ENCODE measurements at places on chromosomes 1 and 21. TPM values are rescaled to one million over a fixed set of nuclear protein-coding genes. Genes with fewer than 3 reads are reported as not detected.
A peak's percentile ranks its signal among the peaks of the same experiment; 100 is the strongest.

Gene THRAP3
- 164 TPM for total RNA-seq

Gene CBR3
- total RNA-seq = 25.8 TPM

Gene SPRR2B
- total RNA-seq = not detected

Gene GOLT1A
- total RNA-seq = 0.21 TPM

Gene SLC9C2
- total RNA-seq = not detected

Gene CHRNB2
- total RNA-seq = not detected

Gene ANKRD35
- 0.23 TPM for total RNA-seq

Gene SPRR1B
- total RNA-seq = not detected

- DNase-seq = no peak
- peaks cover 21% of the 10 kb centered on the region for H3K27me3 ChIP-seq
- no peak overlapping the region for H3K4me3 ChIP-seq
- no peaks in the 10 kb centered on the region for H3K36me3 ChIP-seq
- H3K27ac ChIP-seq = no peak overlapping the region
These were observed 89.6 kb downstream of the CCDC185 start for GRCh38 chr1:223482766-223483165.

GRCh38 chr21:14609274-14609673 is 63.2 kb upstream of the SAMSN1 start:
- H3K4me3 ChIP-seq = no peak overlapping the region
- no peak for DNase-seq
- no peak overlapping the region for H3K27ac ChIP-seq
- H3K4me1 ChIP-seq = peaks cover 37% of the 10 kb centered on the region
- peaks cover 11% of the 10 kb centered on the region for H3K36me3 ChIP-seq
- no peaks in the 10 kb centered on the region for H3K27me3 ChIP-seq

- no peaks in the 10 kb centered on the region for H3K4me1 ChIP-seq
- H3K27ac ChIP-seq = no peak overlapping the region
- no peaks in the 10 kb centered on the region for H3K27me3 ChIP-seq
- no peak overlapping the region for H3K4me3 ChIP-seq
These were observed 114.1 kb downstream of the C1orf94 start for GRCh38 chr1:34290831-34291230.

- peaks cover 24% of the 10 kb centered on the region for H3K36me3 ChIP-seq
- no peak overlapping the region for H3K27ac ChIP-seq
These were observed 41.4 kb downstream of the MRPL37 start for GRCh38 chr1:54241364-54241763.

GRCh38 chr21:24225431-24225830 is 1381.8 kb downstream of the MRPL39 start:
- no peaks in the 10 kb centered on the region for H3K36me3 ChIP-seq
- H3K27me3 ChIP-seq = no peaks in the 10 kb centered on the region

- DNase-seq = no peak
- H3K4me3 ChIP-seq = no peak overlapping the region
- peaks cover 2% of the 10 kb centered on the region for H3K27me3 ChIP-seq
These were observed 200.2 kb downstream of the PDE4B start for GRCh38 chr1:65992831-65993271.

DNA sequence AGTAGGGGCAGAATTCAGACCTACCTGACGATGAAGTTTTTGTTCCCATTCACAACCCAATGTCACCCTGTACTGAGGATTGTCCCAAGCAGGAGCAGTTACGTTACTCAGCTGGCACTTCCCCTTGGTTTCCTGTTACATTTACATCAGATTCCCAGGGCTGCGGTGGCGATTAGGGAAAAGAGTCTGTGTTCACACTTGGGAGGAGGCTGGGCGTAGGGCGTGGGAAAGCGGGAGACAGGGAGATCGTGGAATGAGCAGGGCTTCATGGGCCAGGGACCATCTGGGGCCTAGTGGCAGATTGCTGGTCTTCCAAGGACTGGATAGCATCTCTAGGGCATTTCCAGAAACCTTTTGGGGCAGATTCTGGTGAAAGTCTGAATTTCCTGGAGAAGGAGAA is 39.0 kb downstream of the TBX19 start:
- peaks cover 46% of the 10 kb centered on the region for H3K4me1 ChIP-seq
- no peaks in the 10 kb centered on the region for H3K27me3 ChIP-seq
- no peak for DNase-seq
- peaks cover 35% of the 10 kb centered on the region for H3K36me3 ChIP-seq
- no peak overlapping the region for H3K27ac ChIP-seq

GRCh38 chr1:157773493-157774350 is 3.2 kb downstream of the FCRL2 start:
- H3K27me3 ChIP-seq = peaks cover 4% of the 10 kb centered on the region
- no peaks in the 10 kb centered on the region for H3K4me1 ChIP-seq
- no peak overlapping the region for H3K27ac ChIP-seq
- H3K36me3 ChIP-seq = no peaks in the 10 kb centered on the region
- no peak overlapping the region for H3K4me3 ChIP-seq

GRCh38 chr1:39434797-39435395 is 56.5 kb upstream of the BMP8A start:
- H3K4me3 ChIP-seq = no peak overlapping the region
- no peak for DNase-seq
- H3K27ac ChIP-seq = no peak overlapping the region
- H3K36me3 ChIP-seq = peaks cover 68% of the 10 kb centered on the region
- H3K27me3 ChIP-seq = no peaks in the 10 kb centered on the region

GRCh38 chr21:39454949-39455668 is 3.3 kb downstream of the SH3BGR start:
- H3K4me3 ChIP-seq = no peak overlapping the region
- no peak for DNase-seq
- no peak overlapping the region for H3K27ac ChIP-seq
- peaks cover 4% of the 10 kb centered on the region for H3K27me3 ChIP-seq
- H3K36me3 ChIP-seq = no peaks in the 10 kb centered on the region

DNA sequence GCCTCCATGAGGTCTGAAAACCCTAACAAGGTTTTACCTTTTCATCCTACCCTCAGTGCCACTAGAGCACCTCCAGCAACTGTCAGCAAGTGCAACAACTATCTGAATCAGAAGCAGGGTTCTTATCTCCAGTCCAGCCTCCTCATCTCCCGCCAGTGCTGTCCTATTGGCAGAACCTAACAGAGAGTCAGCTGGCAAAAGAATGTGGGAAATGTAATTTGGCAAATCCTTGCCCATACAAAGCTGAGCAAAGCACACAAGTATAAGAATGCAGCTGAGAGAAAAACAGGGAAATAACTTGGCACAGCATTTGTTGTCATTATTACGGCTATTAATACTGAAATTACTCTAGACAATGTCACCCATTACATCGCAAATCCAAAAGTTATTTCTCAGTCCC is 124.2 kb downstream of the ATP6V1G3 start:
- no peak overlapping the region for H3K27ac ChIP-seq
- H3K4me3 ChIP-seq = no peak overlapping the region
- no peaks in the 10 kb centered on the region for H3K4me1 ChIP-seq
- DNase-seq = no peak

GRCh38 chr1:43339584-43340232 is 2.1 kb downstream of the MPL start:
- no peak for DNase-seq
- H3K27ac ChIP-seq = no peak overlapping the region

- DNase-seq = no peak
- H3K27me3 ChIP-seq = peaks cover 17% of the 10 kb centered on the region
- H3K4me3 ChIP-seq = no peak overlapping the region
- no peaks in the 10 kb centered on the region for H3K36me3 ChIP-seq
- no peaks in the 10 kb centered on the region for H3K4me1 ChIP-seq
These were observed 181.2 kb upstream of the RAB4A start for GRCh38 chr1:229089586-229090208.

DNA sequence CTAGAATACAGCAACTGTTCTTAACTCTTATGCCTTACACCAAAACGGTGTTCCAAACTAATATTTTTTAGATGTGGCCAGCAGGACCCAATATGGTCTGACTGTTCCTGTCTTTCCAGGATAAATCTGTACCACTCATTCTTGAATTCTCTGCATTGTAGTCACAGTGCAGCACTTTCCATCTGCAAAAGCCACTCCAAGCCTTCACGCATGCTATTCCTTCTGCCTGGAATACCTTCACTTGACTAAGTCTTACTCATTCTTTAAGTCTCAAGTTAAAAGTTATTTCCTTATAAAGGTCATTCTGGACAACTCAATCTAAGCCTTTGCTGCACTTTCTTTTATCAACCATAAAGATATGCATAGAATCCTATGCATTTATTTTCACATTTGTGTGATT is 1194.5 kb downstream of the PLA2G4A start:
- no peaks in the 10 kb centered on the region for H3K27me3 ChIP-seq
- H3K27ac ChIP-seq = no peak overlapping the region

- no peak for DNase-seq
- peaks cover 1% of the 10 kb centered on the region for H3K27me3 ChIP-seq
- peaks cover 49% of the 10 kb centered on the region for H3K4me1 ChIP-seq
- H3K4me3 ChIP-seq = peak overlapping the region; percentile 76
- H3K36me3 ChIP-seq = peaks cover 20% of the 10 kb centered on the region
- H3K27ac ChIP-seq = no peak overlapping the region
These were observed 737 bp downstream of the C1orf162 start for GRCh38 chr1:111474521-111474920.

DNA sequence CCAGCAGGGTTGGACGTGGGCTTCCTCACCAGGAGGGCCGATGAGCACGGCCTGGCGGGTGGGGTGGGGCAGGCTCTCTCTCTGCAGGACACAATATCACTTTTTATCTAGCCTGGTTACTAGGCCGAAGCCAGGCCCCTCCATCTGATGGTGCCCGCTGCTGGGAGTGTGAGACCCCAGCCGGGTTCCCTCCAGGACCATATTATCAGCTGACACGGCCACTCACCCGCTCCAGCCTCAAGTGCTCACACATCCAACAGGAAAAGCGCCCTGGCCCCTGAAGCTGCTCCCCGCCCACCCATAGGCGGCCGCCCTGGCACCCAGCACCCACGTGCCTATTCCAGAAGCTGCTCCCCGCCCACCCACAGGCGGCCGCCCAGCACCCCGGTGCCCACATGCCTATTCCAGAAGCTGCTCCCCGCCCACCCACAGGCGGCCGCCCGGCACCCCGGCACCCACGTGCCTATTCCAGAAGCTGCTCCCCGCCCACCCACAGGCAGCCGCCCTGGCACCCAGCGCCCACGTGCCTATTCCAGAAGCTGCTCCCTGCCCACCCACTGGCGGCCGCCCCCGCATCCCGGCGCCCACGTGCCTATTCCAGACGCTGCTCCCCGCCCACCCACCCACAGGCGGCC is 5.0 kb downstream of the SLC19A1 start:
- H3K4me1 ChIP-seq = peaks cover 15% of the 10 kb centered on the region
- H3K4me3 ChIP-seq = no peak overlapping the region
- no peak overlapping the region for H3K27ac ChIP-seq
- H3K27me3 ChIP-seq = no peaks in the 10 kb centered on the region
- DNase-seq = no peak
- peaks cover 49% of the 10 kb centered on the region for H3K36me3 ChIP-seq

GRCh38 chr1:236733653-236734052 is 47.4 kb downstream of the ACTN2 start:
- H3K4me3 ChIP-seq = no peak overlapping the region
- H3K36me3 ChIP-seq = no peaks in the 10 kb centered on the region

DNA sequence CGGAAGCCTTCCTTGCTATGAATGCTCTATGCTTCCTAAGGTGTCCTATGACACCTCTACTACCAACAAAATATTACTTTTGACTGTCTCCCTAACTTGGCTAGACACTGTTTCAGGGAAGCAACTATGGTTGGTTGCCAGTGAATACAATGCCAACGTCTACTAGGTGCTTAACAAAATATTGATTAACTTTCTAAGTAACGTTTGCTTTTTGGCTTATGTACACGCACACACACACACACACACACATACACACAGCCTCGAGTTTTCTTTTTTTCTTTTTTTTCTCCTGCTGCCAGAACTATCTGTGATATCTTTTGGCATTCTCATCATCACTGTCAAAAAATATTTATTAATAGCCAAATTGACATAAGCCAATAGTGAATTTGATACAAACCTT is 864.0 kb downstream of the PLA2G4A start:
- H3K27ac ChIP-seq = no peak overlapping the region
- DNase-seq = no peak

GRCh38 chr1:54207287-54207686 is 7.3 kb downstream of the MRPL37 start:
- peaks cover 80% of the 10 kb centered on the region for H3K36me3 ChIP-seq
- H3K27me3 ChIP-seq = no peaks in the 10 kb centered on the region
- H3K4me1 ChIP-seq = peaks cover 17% of the 10 kb centered on the region
- H3K4me3 ChIP-seq = no peak overlapping the region
- H3K27ac ChIP-seq = peak overlapping the region; percentile 39
- DNase-seq = no peak

DNA sequence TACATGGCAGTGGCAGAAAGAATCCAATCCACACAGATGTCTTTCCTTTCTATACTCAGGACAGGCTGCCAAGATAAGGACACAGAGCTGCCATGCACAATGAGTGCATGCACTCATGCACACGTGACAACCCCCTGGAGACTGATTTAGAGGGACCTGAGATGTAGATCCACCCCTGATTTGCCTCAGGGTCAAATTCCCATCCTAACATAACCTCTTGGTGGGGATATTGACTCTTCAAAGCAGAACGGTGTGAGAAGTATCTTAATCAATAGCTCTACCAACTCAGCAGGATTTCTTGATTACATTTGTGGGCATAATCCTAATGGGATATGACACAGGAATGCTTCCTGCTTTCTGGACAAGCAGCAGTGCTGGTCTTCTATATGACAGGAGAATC is 125.2 kb upstream of the DSCAM start:
- no peak overlapping the region for H3K4me3 ChIP-seq
- DNase-seq = no peak
- H3K4me1 ChIP-seq = no peaks in the 10 kb centered on the region
- no peaks in the 10 kb centered on the region for H3K36me3 ChIP-seq
- H3K27ac ChIP-seq = no peak overlapping the region

- H3K36me3 ChIP-seq = peaks cover 54% of the 10 kb centered on the region
- no peak for DNase-seq
- H3K27me3 ChIP-seq = no peaks in the 10 kb centered on the region
- H3K4me3 ChIP-seq = no peak overlapping the region
- peaks cover 5% of the 10 kb centered on the region for H3K4me1 ChIP-seq
These were observed 11.5 kb upstream of the A3GALT2 start for GRCh38 chr1:33332357-33332789.

DNA sequence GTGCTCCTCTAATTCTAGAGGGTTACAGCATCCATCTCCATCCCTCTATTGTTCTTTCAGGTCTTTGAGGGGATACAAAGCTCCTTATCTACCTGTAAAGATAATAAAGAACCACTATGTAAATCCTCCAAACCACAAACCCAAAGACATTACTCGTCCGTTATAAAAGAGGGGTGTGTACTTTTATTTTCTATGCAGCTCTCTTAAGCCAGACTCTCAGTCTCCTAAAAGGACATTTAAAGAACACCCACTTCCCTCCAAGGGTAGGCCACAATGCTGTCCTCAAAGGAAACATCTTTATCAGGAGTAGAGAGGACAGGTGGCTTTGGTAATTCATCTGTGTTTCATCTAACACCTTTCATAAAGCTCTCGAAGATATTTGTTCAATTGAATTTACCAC is 67.9 kb upstream of the DYNLT5 start:
- peaks cover 6% of the 10 kb centered on the region for H3K27me3 ChIP-seq
- no peak overlapping the region for H3K4me3 ChIP-seq
- no peak for DNase-seq
- no peaks in the 10 kb centered on the region for H3K36me3 ChIP-seq
- H3K4me1 ChIP-seq = peaks cover 5% of the 10 kb centered on the region

- no peaks in the 10 kb centered on the region for H3K4me1 ChIP-seq
- no peaks in the 10 kb centered on the region for H3K27me3 ChIP-seq
- H3K27ac ChIP-seq = no peak overlapping the region
- no peaks in the 10 kb centered on the region for H3K36me3 ChIP-seq
- no peak overlapping the region for H3K4me3 ChIP-seq
- no peak for DNase-seq
These were observed 3.7 kb upstream of the PADI4 start for GRCh38 chr1:17304151-17304825.

Measured in activated T-helper 2 cell treated with anti-CD3 and anti-CD28 coated beads, Interferon-gamma antibody, Interleukin-2, Interleukin-4, amounts not matched to agents 10 μg/mL and 5 μg/mL and 100 μg/mL, durations not matched to agents 14 hours and 24 hours and 36 hours (primary cell).